ENCODE measurements at places on chromosomes 11 and 22.

DNA sequence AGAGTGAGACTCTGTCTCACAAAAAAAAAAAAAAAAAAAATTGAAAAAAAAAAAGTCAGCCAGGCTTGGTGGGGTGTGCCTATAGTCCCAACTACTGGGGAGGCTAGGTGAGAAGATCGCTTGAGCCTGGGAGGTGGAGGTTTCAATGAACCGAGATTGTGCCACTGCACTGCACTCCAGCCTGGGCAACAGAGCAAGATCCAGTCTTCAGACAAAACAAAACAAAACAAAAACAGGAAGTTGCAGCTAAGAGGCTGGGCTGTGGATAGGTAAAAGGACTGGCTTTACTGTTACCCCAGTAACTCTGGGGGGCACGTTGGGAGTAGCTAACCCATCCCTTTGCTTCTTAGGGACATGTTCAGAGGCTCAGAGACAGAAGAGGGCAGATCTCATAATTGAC is 6.3 kb upstream of the PC start:
- no peak for ATAC-seq

DNA sequence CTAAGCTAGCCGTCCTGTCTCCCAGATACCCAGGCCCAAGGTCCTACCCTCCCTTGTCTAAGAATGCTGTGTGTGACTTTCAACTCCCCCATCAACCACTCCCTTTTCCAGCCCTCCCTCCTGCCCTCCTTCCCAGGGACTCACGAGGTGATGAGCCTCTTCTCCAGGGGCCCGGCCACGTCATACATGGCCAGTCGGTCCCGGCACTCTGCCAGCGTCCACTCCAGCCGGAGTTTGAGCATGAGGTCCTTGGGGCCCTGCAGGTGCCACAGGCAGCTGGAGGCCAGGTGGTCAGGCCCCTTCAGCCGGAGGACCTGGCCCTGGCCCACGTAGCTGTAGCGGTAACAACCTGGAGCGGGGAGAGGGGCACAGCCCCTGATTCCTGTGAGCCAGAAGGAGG is 20.1 kb downstream of the TMPRSS6 start:
- ATAC-seq: no peak

- no peak for ATAC-seq
Measured at GRCh38 chr11:96185220-96185768, 157.7 kb downstream of the MAML2 start.

DNA sequence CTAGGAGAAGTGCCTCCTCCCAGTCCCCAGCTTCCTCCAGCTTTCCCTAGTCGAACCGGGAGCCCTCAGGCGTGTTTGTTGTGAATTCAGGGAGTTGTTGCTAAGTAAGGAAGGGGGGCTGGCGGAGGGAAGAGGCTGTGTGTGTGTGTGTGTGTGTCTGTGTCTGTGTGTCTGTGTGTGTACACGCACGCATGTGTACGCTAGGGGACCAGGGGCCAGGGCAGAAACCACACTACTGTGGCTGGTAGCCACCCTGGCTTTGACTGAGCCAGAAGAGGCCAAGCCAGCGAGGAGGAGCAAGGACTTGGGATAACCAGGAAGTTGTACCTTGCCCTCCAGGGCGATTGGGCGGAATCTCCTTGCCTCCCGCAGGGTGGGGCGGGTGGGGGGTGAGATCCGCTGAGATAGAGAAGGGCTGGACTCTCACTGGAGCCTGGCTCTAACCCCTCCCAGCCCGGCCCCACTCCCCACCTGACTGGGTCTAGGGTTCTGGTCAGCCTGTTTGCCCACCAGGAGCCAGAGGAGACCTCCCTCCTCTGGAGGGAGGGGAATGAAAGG is 7.5 kb downstream of the BCL9L start:
- ATAC-seq: peak; percentile 0

DNA sequence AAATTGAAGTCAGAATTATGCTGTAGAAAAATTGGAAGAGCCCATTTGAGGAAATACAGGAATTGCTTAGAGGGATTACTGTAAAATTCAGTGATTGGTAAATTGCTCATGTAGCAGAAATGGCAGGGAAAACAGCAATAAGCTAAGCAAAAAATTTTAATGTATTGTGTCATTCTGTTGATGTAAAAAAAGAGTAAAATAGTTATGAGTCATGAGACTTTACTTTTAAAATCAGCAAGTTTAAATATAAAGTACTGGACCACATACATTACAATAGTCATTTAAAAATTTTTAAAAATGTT is 10.4 kb downstream of the PDHX start:
- no peak for ATAC-seq

GRCh38 chr11:107655602-107656001 is 56.3 kb downstream of the SLN start:
- no peak for ATAC-seq

- no peak for ATAC-seq
Measured at GRCh38 chr11:122732342-122733315, 77.1 kb downstream of the UBASH3B start.

GRCh38 chr11:10935015-10935559 is 77.2 kb upstream of the ZBED5 start:
- no peak for ATAC-seq

- no peak for ATAC-seq
Measured at GRCh38 chr22:28910569-28911303, 27.4 kb downstream of the ZNRF3 start.

GRCh38 chr11:113119074-113119473 is 157.9 kb downstream of the NCAM1 start:
- ATAC-seq: no peak

- ATAC-seq: peak; percentile 24
Measured at GRCh38 chr11:48107188-48107704, 109.4 kb upstream of the OR4B1 start.

- no peak for ATAC-seq
Measured at GRCh38 chr11:131447277-131447815, 76.9 kb downstream of the NTM start.

DNA sequence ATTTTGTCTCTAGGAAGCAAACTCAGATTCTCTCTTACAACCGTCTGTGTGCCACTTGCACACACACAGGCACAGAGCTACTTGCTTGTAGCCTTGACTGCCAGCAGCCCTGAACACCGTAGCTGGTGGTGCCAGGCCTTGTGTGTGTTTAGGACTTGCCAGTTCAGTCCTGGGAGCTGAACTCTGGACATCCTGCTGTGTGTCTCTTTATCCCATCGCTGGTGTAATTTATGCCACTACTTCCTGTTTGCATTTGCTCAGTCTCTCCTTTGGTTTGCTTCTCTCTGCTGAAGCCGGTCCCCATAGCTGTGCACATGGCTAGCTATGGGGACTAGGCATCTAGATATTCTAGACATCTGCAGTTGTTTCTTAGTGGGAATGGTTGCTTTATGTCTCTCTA is 24.0 kb downstream of the MARK2 start:
- ATAC-seq: peak; percentile 16

- no peak for ATAC-seq
Measured at GRCh38 chr11:8838248-8838647, 72.7 kb upstream of the AKIP1 start.

- ATAC-seq: no peak
Measured at GRCh38 chr11:124577716-124578427, 8.1 kb downstream of the OR8A1 start.

GRCh38 chr11:134992981-134993380 is 580.9 kb upstream of the B3GAT1 start:
- ATAC-seq: no peak

DNA sequence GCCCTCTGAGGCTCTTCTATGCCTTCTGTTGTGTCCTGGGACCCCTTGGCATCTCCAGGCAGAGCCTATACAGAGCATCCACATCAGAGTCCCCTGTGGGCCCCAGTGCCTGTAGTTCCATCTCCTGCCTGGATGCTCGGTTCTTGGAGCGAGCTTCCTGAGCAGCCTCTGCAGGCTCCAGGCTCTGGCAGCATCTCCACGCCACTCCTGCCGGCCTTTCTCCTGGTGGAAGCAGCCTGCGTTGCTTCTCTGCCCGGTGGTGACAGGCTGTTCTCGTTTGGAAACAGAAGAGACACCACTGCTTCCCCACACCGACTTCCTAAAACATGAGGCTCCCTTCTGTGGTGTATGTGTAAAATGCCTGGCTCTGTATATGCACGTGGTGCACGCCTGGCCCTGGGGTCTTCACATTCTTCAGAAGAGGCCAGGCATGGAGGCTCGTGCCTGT is 52.8 kb downstream of the BCR start:
- no peak for ATAC-seq

DNA sequence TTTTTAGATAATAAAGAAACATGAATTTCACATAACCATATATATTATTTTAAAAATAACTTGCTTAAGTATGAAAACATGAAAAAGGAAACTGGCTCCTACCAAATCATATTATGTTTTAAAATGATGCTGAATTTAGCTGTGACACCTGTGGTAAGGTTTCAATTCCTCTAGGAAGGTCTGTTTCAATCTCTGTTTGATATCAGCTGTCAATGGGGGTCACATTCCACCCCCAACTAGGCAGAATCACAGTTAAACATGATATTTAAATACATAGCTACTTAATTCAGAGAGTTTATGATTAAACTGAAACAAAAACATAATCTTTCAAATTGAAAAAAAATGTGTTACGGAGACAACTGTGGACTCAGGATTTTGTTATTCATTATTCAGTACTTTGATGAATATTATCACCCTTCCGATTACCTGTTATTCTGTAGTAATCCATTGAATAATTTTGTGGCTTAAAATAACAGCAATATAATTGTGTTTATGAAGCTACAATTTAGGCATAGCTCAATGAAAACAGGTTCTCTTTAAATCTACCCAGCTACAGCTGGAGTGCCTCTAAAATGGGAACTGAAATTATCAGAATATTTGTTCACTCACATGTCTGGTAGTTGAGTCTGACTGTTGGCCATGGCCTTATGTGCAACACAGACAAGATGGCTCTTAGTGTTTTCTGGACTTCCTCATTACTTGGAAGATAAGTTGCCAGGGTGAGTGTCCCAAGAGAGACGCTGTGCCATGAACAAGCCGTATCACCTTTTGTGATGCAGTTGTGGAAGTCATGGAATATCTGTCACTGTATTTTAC is 244.6 kb upstream of the ANO3 start:
- no peak for ATAC-seq

DNA sequence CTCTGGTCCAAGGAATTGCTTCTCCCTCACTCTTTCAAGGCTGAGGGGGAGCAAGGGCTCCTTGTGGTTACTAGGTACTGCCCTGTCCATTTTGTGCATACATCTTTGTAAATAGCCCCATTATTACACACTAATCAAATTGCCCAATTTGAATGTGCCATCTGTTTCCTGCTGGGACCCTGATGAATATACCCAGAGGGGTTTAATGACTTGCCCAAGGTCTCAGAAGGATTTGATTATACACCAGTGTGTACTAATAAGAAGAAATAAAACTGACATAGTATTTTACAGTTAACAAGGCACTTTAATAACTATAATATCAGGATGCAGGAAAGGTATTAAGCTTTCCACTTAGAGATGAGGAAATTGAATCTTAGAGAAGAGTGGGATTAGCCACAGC is 64.6 kb upstream of the PTPRJ start:
- no peak for ATAC-seq

DNA sequence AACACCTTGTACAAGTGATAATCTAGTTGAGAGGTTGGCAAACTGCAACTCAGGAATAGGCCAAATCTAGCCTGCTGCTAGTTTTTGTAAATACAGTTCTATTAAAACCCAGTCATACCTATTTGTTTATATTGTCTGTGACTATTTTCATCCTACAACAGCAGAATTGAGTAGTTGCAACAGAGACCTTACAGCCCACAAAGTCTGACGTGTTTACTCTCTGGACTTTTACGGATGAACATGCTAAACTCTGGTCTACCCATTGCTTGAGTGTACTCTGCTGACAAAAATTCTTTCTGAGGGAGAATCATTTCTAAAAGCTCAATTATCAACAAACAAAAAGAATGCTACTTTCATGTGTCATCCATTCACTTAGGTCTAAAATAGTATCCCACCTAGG is 287.0 kb downstream of the DYNC2H1 start:
- no peak for ATAC-seq

DNA sequence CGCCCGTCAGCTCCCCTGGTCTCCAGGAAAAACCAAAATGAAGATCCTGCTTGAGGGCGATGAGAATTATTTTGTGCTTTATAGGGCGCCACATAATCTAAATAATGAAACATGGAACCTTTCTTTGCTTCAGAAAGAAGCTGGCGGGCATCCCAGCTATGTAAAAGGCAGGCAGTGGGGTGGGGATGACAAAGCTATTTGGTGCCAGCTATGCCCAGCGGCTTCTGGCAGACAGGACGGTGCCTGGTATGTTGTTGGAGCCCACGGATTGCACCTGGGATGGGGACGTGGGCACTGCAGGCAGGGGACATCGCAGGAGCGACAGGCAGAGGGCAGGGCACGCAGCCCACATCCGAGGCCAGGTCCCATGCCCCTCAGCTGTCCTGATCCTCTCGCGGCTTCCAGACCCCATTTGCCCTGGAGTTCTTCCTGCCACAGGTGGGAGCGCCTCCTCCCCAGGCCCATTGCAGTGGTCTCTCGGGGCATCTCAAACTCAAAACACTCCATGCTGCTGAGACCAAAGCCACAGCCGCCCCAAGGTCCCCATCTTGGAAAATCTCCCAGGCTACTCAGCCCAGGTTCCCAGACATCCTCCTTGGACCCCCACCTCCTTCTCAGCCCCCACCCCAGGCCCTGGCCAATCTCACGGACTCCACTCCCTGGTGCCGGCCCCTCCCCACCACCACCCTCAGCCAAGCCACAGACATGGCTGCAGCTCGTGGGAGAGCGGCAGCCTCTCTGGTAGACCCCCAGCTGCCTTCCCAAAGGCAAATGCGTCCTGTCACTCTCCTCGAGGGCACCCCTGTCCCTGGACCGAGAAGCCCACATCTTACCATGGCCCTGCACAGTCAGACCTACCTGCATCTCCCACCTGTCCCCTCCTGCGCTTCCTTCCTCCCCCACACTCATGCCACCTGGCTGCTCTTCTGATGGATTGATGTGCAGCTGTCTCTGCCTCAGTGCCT is 45.7 kb downstream of the SHISAL1 start:
- no peak for ATAC-seq

DNA sequence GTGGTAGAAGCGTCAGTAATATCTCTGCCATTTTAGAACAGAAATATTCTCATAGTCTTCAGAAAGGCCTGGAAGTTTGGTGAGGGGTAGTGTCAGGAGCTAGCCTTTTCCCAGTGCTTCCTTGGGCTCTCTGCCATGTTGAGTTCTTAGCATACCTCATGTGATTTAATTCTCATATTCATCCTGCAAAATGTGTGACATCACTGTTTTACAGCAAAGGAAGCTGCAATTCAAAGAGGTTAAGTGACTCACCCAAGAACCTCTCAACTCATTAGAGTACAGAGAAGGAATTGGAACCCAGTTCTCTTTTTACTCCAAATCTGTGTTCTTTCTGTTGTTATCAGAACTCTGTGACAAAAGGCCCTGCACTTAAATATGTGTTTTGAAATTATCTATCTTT is 72.1 kb downstream of the RNF169 start:
- ATAC-seq: no peak

DNA sequence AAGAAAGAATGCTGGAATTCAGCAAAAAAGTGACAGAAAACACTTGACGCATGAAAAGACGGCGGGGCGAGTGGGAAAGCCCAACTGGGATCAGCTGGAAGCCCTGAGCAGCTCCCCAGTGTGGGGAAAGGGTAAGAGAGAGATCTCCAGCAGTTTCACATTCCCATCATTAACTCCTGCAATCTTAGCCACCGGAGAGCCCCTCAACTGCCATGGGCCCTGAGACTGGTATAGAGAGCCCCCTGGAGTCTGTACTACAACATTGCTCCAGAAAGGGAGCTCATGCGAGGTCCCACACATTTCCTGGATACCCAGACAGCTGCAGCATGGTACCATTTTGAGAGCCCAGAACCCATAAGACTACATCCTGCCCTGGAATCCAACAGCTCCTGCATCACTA is 31.1 kb downstream of the MRGPRX4 start:
- ATAC-seq: no peak
